Stimulated activated CD8-positive, alpha-beta memory T cell treated with anti-CD3 and anti-CD28 coated beads, Interleukin-7, amount 100 ng/mL, for 1 hour (primary cell): ENCODE measurements at places on chromosomes 2 and 18.

- DNase-seq: no peak
Observed at GRCh38 chr2:239177908-239178307, 222.9 kb downstream of the HDAC4 start.

- no peak for DNase-seq
Observed at GRCh38 chr18:58996131-58996641, 131.5 kb downstream of the ZNF532 start.

- DNase-seq: no peak
Observed at GRCh38 chr18:34352385-34353163, 127.9 kb upstream of the NOL4 start.

- no peak for DNase-seq
Observed at GRCh38 chr2:143254110-143254509, 124.9 kb downstream of the ARHGAP15 start.
